Right forelimb (tissue), 1 donor: ENCODE measurements at places on chromosomes 1 and 21.

DNA sequence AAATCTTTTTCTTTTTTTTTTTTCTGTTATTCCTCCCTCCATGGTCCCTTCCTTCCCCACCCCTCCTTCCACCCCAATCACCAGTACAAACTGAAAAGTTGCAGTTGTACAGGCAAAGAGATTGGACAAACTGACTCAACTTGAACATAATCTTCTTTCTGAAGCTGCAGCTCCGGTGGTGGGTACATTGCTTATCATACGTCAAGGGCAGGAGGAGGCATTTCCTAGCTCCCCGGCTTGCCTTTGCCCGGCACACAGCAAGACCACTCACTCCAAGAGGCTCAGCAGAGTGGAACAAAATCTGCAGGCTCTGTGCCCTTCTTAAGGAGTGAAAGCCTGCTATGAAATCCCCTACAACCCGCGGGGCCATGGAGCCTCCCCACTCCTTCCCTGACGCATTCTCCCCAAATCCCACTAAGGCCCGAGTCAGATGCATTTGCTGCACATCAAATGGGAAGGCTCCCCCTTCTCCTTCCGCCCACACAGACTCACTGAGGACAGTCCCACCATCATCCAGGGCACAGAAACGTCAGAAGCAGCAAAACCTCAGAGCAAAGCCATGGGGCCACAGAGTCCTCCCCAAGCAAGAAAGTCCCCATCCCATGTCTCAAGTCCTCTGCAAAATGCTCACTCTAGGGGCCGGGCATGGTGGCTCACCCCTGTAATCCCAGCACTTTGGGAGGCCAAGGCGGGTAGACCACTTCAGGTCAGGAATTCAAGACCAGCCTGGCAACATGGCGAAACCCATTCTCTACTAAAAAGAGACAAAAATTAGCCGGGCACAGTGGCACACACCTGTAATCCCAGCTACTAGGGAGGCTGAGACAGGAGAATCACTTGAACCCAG lies 45.9 kb downstream of the SYF2 start:
- no peak for DNase-seq

DNA sequence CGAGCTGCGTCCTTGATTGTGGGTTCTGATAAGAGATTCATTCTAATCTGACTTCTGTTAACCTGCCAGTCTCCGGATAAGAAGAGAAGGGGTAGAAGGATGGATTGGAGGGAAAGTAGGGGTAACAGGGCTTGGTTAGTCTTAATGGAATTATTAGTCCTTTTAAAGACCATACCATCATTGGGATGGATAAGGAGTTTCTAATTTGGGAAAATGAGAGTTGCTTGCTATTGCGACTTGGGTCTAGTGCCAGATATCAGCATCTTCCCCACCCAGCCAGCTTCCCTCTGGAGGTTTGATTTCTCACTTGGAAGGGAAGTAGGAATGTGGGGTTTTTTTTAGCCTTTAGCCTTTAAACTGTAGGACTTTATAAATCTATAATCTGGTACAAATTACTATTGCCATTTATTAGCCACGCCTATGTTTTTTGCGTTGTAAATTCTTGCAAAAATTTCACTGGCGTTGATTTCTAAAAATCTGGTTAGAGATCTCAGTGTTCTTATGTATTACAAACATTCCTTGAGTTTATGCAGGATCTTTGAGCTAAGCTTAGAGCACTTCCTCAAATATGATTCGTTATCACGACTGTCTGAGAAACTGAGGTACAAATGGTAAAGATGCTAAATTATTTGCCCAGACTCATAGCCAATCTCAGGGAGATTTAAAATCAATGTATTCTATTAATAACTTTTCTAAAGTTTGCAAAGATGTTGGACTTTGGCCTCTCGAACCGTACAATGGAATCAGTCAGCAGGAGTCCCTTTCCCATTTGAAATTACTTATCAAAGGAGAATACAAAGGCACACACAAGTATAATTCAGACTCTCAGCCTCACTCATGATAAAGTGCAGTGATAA lies 1.3 kb downstream of the FAM20B start:
- DNase-seq: no peak

- no peak for DNase-seq
Observed at GRCh38 chr1:167332503-167332902, 111.8 kb downstream of the POU2F1 start.

GRCh38 chr1:160639652-160640051 lies 7.2 kb downstream of the SLAMF1 start:
- DNase-seq: no peak
